Activated CD4-positive, alpha-beta T cell treated with anti-CD3 and anti-CD28 coated beads, Interleukin-2, amount 50 U/mL, for 24 hours (primary cell): ENCODE measurements at places on chromosomes 4 and X.

GRCh38 chr4:129261584-129261983 lies 165.6 kb downstream of the C4orf33 start:
- no peak for DNase-seq

DNA sequence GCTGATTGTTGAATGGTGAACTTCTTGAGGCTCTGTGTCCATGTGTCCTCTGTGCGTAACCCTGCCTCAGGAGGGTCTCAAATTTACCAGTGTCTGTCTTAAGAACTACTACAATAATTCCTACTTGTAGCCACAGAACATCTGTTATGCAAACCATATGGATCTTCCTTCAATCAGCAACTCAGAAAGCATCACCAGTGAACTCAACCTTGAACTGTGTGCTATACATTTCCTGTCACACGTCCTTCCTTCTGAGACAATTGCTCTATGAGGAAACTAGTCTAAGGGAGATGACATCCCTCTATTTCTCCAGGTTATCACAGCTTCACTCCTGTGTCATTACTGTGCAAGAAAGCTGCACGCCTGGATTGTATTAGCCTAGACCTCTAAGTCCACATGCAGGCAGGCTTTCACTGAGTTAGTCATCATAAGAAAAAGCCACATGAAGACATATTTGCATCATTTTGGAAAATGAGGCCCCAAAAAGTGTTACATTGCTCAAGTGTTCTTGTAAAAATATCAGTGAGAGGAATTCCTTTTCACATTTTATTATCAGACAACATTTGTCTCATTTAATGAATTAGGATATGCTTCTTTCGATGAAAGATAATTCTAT lies 157.8 kb downstream of the AFF2 start:
- DNase-seq, result no peak

- DNase-seq, result no peak
Observed at GRCh38 chr4:102692474-102692873, 68.3 kb downstream of the MANBA start.

- no peak for DNase-seq
Observed at GRCh38 chr4:165758086-165758485, 115.0 kb upstream of the TLL1 start.

DNA sequence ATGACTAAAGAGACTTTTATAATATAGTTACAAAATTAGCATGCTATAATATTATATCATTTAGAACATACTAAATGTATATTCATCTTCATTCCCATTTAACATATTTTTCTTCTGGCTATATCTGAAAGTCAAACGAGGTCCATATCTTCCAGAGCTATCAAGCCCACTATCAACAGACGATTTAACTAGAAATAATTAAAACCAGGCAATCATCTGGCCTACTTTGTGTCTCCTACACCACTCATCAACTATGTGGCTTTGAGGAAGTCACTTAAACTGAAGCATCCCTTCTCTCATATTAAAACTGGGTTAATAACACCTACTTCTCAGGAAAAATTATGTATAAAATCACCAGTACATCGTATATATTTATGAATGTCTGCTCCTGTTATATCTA lies 1330.5 kb upstream of the PABPC4L start:
- no peak for DNase-seq

GRCh38 chr4:62256479-62256878 lies 1056.4 kb downstream of the ADGRL3 start:
- no peak for DNase-seq

DNA sequence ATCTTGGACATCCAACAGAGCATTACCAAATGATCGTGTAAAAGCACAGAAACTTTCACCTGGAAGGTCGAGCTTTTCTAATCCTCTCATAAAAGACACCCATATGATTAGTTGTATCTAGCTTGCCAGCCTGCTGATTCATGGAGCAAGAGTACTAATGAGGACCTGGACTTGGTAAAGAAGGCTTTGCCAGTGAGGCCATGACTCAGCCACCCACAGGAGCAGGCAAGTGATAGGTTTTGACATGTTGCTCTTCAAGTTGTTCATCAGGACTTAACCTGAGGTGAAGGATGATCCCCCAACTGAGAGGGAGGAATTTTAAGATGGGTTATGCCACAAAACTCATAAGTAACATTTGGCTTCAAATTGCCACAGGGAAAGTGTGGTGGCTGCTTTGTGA lies 24.7 kb upstream of the EPGN start:
- DNase-seq, result no peak

DNA sequence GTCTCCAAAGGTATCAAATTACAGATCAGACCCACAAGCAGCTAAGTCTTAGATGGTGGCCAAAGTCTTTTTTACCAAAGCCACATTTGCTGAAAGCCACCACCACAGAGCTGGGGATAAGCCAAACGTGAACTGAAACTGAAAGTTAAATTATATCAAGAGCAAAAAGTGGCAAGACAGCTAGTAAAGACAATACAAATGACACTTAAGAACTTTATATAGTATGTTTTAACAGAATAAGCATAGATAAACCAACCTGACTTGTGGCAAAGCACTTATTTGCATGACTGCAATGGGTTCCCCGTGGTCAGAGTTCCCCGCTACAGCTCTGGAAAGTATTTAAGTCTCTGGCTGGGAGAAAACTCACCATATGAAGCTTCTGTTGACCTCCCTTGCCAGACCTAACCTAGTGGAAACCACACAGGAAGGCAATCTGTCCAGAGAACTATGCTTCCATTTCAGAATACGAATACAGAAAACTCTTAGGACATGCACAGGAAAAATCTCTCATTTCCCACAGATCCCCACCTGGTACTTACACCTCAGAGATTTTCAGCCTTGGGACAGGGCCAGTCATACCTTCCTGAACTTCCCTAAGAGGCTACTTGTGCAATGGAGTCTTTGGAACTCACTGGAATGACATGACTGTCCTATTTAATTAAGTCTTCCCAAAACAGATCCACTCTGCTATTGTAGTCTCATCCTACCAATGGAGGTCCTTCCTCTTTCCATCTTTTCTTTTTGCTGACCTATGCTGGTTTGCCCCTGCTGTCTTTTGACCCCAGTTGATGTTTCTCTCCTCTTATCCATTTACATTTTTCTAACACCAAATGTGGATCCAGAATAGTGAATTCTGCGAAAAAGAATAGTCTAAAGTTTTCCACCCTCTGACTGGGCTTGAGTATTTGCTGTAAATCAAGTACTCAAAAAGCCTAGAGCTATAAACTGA lies 225.1 kb downstream of the NR3C2 start:
- DNase-seq, result peak; percentile 3

DNA sequence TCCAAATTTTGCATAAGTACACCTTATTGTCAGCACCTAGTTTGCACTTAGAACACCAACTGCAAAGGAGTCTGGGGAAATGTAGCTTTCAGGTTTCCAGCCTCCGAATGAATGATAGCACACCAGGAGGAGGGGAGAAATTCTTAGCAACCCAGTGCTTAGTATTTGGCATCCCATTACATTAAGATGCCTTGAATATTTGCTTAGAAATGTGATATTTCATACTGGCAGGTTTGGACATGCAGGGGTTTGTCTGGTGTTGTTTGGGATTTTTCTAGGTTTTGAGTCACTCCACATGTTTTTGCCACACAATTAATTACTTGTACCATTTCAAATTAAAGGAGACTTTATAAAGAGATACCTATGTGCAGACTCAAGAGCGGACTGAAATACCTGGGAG lies 60.3 kb upstream of the CAMK2D start:
- no peak for DNase-seq

DNA sequence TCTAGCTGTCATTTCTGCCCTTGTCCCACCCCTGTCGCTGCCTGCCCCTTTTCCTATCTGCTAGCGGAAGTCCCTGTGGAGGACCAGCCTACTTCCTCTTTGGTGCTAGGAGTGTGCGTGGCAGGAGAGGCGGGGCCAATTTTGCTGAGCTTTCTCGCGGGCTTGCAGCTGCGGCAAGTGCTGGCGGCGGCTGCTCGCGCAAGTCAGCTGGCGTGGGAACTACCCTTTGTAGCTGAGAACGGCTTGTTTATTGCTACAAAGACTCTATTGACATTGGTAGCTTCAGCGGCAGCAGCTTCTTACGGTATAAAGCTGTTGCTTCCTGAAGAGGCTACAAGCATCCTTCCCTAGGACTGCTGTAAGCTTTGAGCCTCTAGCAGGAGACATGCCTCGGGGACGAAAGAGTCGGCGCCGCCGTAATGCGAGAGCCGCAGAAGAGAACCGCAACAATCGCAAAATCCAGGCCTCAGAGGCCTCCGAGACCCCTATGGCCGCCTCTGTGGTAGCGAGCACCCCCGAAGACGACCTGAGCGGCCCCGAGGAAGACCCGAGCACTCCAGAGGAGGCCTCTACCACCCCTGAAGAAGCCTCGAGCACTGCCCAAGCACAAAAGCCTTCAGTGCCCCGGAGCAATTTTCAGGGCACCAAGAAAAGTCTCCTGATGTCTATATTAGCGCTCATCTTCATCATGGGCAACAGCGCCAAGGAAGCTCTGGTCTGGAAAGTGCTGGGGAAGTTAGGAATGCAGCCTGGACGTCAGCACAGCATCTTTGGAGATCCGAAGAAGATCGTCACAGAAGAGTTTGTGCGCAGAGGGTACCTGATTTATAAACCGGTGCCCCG lies at the start of gene MAGEH1:
MAGEH1 (plus strand) TSS at position 138 of the 843 bp plus-strand sequence; CDS start at position 386, 248 bp downstream.
- peak; percentile 69 for DNase-seq

- DNase-seq, result no peak
Observed at GRCh38 chr4:148436512-148436911, 5.7 kb downstream of the NR3C2 start.
